GM23248 (cell line): ENCODE measurements at places on chromosomes 11 and 22. TPM values are rescaled to one million over a fixed set of nuclear protein-coding genes. Genes with fewer than 3 reads are reported as not detected.

The FOLH1 gene
- total RNA-seq: not detected in 2 replicates

The DCDC1 gene
- total RNA-seq: not detected in 2 replicates

The UBQLN3 gene
- not detected in 2 replicates for total RNA-seq

The SLC22A6 gene
- total RNA-seq: not detected in 2 replicates

The LGALS12 gene
- not detected in 2 replicates for total RNA-seq

The OR56A1 gene
- total RNA-seq: not detected in 2 replicates

The MYO7A gene
- not detected in 2 replicates for total RNA-seq

The TMPRSS4 gene
- not detected in 2 replicates for total RNA-seq

The CYB5R2 gene
- total RNA-seq: 6.2 and 11.5 TPM in 2 replicates

The RPS6KB2 gene
- total RNA-seq: 68.0 and 71.2 TPM in 2 replicates

The MIAT gene
- total RNA-seq: 0.43 and 0.63 TPM in 2 replicates

The CECR2 gene
- total RNA-seq: not detected in 2 replicates

The CYTH4 gene
- total RNA-seq: not detected in 2 replicates

The MPZL3 gene
- total RNA-seq: 1.3 and 2.4 TPM in 2 replicates

The USH1C gene
- total RNA-seq: not detected in 2 replicates

The SCGB1D2 gene
- total RNA-seq: not detected in 2 replicates

The OR51G2 gene
- total RNA-seq: not detected in 2 replicates

The NOX4 gene
- 0.54 and 2.0 TPM in 2 replicates for total RNA-seq

The KCNQ1OT1 gene
- 0.86 and 1.1 TPM in 2 replicates for total RNA-seq

The DGCR8 gene
- 24.9 and 28.7 TPM in 2 replicates for total RNA-seq

The GRAMD1B gene
- 14.8 and 21.4 TPM in 2 replicates for total RNA-seq

The LRRC10B gene
- total RNA-seq: 0.43 TPM in 1 of 2 replicates, not detected in the other

The RIMBP3B gene
- 0.13 TPM in 1 of 2 replicates, not detected in the other for total RNA-seq

The MYBPC3 gene
- total RNA-seq: not detected in 2 replicates

The ZNF214 gene
- 1.3 and 2.1 TPM in 2 replicates for total RNA-seq

The TRIM51 gene
- total RNA-seq: not detected in 2 replicates

The SNX19 gene
- total RNA-seq: 81.9 and 96.4 TPM in 2 replicates

The TPBGL gene
- total RNA-seq: not detected in 2 replicates

The FBLN1 gene
- 107 and 137 TPM in 2 replicates for total RNA-seq

The SPDYC gene
- not detected in 2 replicates for total RNA-seq

The TRIM48 gene
- not detected in 2 replicates for total RNA-seq

The SLC17A6 gene
- not detected in 2 replicates for total RNA-seq

The LMO2 gene
- total RNA-seq: 0.25 TPM in 1 of 2 replicates, not detected in the other

The C1QTNF6 gene
- total RNA-seq: 3.4 and 4.0 TPM in 2 replicates

The SPA17 gene
- 4.9 and 6.5 TPM in 2 replicates for total RNA-seq

The PPP1CA gene
- 140 and 172 TPM in 2 replicates for total RNA-seq

The PLAAT5 gene
- total RNA-seq: not detected in 2 replicates

The NCF4 gene
- total RNA-seq: not detected in 2 replicates

The KCNJ11 gene
- total RNA-seq: not detected in 2 replicates

The CSF2RB gene
- total RNA-seq: 4.1 and 4.4 TPM in 2 replicates
